ENCODE measurements at places on chromosomes 4 and X.

DNA sequence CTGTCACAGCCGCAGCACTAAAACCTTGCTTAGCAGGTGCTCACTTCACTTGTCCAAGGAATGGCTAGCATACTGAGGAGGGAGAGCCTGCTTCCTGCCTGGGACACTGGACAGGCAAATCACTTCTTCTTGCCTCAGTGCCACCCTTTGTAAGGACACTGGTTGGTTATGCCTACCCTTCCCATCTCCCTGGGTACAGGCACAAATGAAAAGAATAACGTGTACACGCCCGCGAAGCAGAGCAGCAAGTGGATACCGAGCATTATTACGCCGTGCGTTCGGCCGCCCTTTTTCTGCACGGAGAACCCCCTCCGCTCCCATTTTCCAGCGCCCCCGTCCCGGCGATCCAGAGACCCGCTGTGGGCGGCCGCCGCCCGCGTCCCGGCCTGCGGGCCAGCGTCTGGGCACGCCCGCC lies 338 bp upstream of the KLHL2 start:
- DNase-seq: no peak

- no peak for DNase-seq
These were observed 174.7 kb downstream of the GC start for GRCh38 chr4:71609167-71609566.

DNA sequence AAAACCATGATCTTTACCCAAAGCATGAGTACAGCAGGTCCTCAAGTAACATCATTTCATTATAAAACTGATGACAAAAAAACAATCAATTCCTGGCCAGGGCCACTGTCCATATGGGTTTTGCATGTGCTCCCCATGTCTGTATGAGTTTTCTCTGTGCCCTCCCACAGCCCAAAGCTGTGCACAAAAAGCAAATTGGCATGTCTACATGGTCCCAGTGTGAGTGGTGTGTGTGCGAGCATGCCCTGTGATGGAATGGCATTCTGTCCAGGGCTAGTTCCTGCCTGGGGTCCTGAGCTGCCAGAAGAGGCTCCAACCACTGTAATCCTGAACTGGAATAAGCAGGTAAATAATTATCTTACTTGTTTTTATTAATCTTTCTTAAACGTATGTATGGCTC lies 28.4 kb downstream of the SMARCA1 start:
- DNase-seq: no peak

DNA sequence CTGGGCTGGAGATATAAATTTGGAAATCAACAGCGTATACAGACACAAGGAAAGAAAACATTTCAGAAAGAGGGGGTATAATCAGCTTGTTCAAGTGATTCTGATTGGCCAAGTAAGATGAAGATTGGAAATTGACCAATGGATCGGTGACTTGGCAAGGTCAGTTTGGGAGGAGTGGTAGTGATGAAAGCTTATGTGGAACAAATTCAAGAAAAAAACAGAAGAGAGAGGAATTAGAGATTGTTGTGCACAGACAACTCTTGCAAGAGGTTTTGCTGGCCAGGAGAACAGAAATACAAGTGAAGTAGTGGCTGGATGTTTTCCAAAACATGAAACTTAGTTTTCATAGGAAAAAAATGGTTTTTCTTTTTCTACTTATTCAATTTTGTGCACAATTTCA lies 16.3 kb downstream of the CD38 start:
- no peak for DNase-seq

GRCh38 chr4:125187226-125188176 lies 127.3 kb upstream of the FAT4 start:
- no peak for DNase-seq
